ENCODE measurements at places on chromosomes 11 and 22. TPM values are rescaled to one million over a fixed set of nuclear protein-coding genes. Genes with fewer than 3 reads are reported as not detected.

TBX10 gene
- total RNA-seq, result not detected

OR51I1 gene
- total RNA-seq, result 0.60 TPM

OVCH2 gene
- total RNA-seq, result not detected

IL17REL gene
- total RNA-seq, result not detected

MMP10 gene
- total RNA-seq, result 0.79 TPM

C11orf86 gene
- not detected for total RNA-seq

FGF19 gene
- not detected for total RNA-seq

MCM5 gene
- 11.4 TPM for total RNA-seq

SPDYC gene
- not detected for total RNA-seq

MRGPRE gene
- total RNA-seq, result not detected

GNB1L gene
- 4.2 TPM for total RNA-seq

MYRF gene
- total RNA-seq, result 0.16 TPM

OR51D1 gene
- total RNA-seq, result not detected

FXYD2 gene
- total RNA-seq, result 0.16 TPM

DNAJB13 gene
- 0.16 TPM for total RNA-seq

YAP1 gene
- 115 TPM for total RNA-seq

HPX gene
- total RNA-seq, result 0.77 TPM

DGCR6 gene
- total RNA-seq, result 0.63 TPM
